Inflammatory macrophage treated with lipopolysaccharide for 1 hour (primary cell): ENCODE measurements at places on chromosomes 16 and 17.

DNA sequence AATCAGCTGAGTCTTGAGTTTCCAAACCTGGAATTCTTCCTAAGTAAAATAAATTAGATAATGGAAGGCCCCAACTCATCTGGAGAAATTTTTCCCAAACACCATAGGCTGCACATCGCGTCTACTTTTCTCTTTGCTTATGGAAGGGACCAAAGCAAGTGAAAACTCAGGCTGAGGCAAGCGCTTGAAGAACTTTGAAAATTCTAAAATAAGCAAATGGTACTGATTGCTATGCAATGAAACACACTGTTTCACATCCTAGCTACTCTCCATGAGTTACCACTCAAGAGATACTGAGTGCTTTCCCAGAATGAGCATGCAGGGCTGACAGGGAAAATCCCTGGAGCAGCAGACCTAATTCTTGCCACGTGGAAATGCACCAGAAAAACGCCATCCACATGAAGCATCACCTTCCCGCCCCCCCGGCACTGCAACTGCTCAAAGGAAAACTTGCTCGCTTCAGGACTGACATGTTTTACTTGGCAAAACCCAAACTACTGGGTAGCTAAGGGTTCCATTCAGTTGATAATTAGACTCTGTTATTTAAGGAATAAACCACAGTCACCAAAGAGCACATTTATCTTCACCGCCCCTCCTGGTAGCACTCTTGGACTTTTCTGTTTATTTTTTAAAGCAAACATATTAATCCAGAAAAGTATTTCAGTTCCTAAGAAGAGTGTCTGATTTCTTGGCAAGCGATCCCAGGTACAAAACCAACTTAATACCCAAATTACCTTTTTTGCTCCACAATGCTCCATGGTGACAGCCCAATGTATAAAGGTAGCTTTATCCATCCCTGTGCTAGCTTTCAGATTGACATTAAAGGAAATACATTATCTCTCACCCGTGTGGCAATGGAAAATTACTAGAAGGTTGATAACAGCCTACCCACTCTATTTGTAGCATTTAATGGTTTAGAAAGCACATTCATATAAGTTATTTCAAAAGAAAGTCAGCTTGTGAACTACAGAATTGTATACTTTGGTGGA, 62.5 kb downstream of the WDR59 start:
- DNase-seq: no peak

- DNase-seq: peak; percentile 24
Measured at GRCh38 chr17:44546671-44547606, 10.3 kb upstream of the FZD2 start.

DNA sequence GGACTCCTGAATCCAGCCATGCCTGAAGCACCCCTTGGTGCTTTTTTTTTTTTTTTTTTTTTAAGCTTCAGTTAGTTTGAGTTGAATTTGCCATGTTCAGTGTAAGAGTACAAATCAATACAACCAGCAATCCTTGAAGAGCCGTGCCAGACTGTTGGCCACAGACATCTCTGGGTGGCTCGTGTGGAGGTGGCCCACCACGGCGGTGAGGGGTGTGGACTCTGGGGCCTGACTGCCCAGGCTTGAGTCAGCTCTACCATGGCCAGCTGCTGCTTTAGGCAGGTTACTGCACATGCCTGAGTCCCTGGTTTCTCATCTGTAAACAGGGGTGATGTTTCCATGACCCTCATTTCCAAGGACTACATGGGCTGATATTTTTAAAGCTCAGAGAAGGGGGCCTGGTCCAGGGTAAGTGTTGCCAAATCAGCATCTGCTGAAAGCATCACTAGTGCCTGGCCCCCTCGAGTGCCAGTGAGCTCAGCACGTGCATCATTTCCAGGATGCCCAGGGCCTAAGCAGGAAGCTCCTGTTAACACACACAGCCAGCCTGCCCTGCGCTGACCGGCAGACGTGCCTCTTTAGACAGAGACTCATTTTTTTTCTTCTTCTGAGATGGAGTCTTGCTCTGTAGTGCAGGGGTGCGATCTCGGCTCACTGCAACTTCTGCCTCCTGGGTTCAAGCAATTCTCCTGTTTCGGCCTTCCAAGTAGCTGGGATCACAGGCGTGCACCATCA, 90.1 kb downstream of the DNAH17 start:
- DNase-seq: no peak

DNA sequence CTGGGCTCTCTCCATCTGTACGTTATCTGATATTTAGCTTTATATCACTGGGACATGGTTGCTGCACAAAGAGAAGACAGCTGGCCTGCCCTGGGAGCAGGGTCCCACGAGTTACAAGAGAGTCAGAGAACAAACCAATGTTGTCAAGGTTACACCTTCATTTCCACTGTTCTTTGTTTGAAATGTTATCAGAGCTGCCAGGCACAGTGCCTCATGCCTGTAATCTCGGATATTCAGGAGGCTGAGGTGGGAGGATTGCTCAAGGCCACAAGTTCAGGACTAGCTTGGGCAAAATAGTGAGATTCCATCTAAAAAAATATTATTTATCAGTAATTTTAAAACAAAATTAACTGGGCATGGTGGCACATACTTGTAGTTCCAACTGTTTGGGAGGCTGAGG, 34.6 kb downstream of the ATP6V0A1 start:
- DNase-seq: no peak

- DNase-seq: no peak
Measured at GRCh38 chr17:32596628-32597027, 109.8 kb downstream of the CDK5R1 start.

GRCh38 chr17:273981-274832, 78.4 kb downstream of the RPH3AL start:
- no peak for DNase-seq

- no peak for DNase-seq
Measured at GRCh38 chr16:23786964-23787561, 32.2 kb downstream of the CHP2 start.

GRCh38 chr16:66522816-66523590, 26.9 kb downstream of the TK2 start:
- no peak for DNase-seq

GRCh38 chr16:56363781-56364565, 61.4 kb downstream of the AMFR start:
- DNase-seq: no peak

DNA sequence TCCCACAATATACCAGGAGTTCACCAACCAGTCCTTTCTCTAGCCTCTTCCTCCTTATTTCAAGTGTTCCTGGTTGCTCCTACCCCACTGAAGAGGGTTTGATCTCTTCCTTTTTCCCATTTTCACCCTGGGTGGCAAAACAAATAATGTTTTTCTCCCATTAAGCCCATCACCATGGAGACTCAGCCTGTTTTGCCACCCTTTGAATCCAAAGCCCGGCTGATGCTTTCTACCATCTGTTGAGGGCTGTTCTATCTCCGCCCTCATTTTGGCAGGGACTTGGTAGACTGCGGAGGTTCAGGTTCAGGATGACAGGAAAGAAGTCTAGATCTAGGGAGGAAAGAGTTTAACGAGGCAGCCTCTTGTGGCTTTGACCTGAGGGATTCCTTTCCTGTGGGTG, 2.6 kb downstream of the DNAH2 start:
- no peak for DNase-seq

DNA sequence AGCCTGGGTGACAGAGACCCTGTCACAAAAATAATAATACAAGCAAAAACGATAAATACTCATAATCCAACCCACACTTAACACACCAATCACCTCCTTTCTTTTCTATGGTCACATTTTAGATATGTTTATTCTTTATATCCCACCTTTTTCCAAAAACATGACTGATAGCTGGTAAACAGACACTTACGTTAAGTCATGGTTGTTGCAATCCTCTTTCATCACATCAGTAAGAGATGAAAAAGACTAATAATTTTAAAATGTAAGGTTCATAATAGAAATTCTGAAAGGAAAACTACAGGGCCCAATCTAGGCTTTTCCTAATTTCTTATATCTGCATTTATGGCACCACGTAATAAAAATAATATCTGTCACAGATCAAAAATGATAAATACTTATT, 10.2 kb downstream of the SMURF2 start:
- no peak for DNase-seq

DNA sequence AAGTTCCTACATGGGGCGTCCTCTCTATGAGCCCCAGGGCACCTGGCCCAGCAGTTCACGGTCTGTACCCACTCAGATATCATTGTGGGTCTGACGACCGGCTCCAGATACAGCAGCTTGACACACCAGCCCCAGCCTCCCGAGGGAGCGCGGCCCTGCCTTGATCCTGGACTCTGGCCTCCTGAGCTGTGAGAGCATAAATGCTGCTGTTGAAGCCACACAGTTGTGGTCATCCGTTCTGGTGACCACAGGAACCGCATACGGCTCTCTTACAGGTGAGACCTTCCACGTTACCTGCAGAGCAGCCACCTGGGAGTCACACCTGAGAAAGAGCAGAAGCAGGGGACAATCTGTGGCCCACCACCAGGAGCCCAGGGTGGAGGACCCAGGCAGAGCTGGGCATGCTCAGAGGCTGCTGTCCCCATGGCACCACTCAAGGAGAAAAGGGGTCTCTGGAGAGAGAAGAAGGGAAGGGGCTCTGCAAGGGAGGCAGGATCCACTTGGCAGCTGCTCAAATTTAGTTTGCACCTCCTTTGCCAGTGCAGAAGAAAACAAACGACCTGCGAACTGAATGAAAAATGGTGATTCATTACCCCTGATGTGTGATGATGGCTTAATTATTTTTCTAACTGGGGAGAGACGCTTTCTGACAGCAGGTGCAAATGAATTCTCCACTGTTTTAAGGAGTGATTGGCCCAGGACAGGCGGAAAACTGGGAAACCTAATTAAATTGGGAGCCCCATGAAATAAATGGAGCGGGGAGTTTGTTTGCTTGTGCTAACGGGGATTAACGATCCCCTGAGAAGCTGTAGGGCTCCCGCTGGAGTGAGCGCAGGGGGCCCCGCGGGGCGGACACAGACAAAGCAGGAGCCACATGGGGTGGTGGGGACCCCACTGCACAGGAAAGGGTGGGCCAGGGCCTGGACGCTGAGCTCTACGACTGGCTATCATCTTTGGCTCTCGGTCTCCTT, 208.9 kb downstream of the RBFOX3 start:
- no peak for DNase-seq

- DNase-seq: no peak
Measured at GRCh38 chr17:71287071-71287823, 833.6 kb upstream of the SOX9 start.

GRCh38 chr17:65742403-65743307, 181.2 kb upstream of the AXIN2 start:
- no peak for DNase-seq

DNA sequence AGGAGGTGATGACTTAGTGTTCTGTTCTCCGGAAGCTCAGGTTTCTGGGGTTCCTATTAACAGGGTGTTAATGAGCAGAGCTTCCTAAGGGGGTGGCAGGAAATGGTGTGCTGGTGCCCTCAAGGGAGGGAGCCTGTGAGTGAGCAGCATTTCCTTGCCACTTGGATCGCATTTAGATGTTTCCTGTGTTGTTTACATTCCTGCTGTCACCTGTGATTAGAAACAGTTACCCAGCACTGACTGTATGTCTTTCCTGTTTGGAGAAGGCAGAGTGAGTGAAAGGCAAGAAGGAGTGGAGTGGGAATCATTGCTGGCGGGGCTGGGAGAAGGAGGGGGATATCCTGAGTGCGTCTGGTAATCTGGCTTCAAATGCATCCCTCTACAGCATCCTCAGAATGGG, 214.6 kb downstream of the CCDC182 start:
- DNase-seq: no peak

DNA sequence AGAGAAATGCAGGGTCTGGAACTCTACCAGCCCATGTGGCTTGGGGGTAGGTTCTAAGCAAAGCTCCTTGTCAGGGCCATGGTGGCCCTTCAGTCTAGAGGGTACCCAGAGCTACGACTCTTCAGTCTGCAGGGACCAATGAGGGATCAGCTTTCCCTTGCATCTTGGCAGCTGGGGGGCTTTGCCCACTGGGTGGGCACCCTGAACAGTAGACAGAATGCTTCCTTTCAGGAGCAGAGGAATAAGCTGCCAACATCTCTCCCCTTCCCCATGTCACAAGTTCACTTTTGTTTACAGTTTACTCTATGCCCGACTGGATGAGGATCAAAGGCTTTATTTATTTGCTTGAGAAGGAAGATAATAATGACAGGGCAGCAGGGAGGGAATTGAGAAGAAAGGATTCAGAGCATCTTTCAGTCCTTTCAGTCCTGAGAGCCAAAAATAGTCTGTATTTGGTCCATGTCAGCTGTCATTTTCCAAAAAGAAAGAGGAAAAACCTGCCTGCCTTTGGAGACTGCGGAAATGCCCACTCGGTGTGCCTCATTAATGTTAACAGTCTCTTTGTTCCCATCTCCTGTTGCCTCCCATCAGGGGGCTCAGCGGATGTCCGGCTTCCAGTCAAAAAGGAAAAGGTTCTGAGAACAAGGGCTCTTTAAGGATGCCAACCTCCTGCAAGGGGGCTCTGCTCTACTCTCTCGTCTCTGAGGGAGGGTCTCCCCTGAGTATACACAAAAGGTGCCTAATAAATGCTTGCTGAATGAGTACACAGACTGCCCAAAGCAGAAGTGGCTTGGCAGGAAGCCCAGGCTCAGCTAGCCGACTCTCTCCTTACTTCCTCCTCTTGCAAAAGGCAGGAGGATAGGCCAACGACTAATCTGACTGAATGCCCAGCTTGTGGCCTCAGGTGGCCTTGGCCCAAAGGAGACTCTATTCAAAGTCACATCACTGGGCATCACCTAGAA, 17.1 kb downstream of the TRAF4 start:
- DNase-seq: peak; percentile 70

DNA sequence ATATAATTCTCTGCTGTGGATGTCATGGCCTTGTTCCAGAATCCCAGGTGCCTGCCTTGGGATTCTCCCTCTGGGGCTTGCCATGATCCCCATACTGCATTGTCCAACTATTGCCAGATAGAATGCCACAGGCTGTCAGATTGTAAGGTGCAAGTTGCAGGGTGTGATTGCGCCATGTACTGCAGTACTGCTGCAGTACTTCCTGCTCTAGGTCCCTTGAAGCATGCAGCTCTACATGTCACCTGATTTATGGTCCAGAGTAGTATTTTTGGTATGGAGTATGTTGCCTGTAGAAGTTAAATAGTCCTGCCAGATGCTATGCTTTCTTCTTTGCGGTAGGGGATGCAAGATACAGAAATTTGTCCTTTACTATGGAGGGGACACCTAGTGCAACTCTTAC, 7.0 kb upstream of the SLFN5 start:
- no peak for DNase-seq

GRCh38 chr16:15682105-15682570, 32.1 kb downstream of the NDE1 start:
- DNase-seq: peak; percentile 84

GRCh38 chr16:8236816-8237215, 353.5 kb downstream of the TMEM114 start:
- no peak for DNase-seq
